Activated naive CD4-positive, alpha-beta T cell (primary cell): ENCODE measurements at places on chromosomes 7 and 10.

DNA sequence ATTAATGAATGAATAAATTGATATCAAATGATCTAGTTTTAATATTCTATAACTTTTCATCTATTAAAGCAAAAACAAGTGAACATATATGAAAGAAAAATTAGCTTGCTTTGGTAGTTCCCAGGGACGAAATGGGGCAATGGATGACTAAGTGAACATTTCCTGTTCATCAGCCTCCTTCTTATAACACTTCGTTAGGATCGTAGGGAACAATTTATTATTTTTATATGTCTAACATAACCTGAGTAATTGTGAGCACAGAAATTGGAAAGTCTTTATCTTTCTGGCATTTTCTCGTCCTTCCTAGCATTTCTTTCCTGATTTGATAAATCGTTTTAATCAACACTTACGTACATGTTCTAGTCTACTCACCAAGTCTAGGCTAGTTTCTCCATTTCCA, 59.1 kb upstream of the PPP1R3C start:
- DNase-seq, result no peak

GRCh38 chr7:71096351-71096750, 35.6 kb upstream of the GALNT17 start:
- no peak for DNase-seq

GRCh38 chr7:129643550-129644170, 32.1 kb downstream of the NRF1 start:
- DNase-seq, result no peak

- no peak for DNase-seq
These were observed 275.9 kb downstream of the PRPF18 start for GRCh38 chr10:13862546-13863233.

DNA sequence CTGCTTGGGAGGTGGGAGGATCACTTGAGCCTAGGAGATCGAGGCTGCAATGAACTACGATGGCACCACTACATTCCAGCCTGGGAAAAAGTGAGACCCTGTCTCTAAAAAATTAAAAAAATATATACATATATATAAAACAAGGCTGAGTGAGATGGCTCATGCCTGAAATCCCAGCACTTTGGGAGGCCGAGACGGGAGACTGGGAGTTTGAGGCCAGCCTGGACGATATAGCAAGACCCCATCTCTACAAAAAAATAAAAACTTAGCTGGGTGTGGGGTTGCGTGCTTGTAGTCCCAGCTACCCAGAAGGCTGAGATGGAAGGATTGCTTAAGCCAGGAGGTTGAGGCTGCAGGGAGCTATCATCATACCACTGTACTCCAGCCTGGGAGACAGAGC, 87.6 kb downstream of the CARD11 start:
- no peak for DNase-seq

GRCh38 chr7:94176694-94177200, 172.6 kb upstream of the BET1 start:
- no peak for DNase-seq

DNA sequence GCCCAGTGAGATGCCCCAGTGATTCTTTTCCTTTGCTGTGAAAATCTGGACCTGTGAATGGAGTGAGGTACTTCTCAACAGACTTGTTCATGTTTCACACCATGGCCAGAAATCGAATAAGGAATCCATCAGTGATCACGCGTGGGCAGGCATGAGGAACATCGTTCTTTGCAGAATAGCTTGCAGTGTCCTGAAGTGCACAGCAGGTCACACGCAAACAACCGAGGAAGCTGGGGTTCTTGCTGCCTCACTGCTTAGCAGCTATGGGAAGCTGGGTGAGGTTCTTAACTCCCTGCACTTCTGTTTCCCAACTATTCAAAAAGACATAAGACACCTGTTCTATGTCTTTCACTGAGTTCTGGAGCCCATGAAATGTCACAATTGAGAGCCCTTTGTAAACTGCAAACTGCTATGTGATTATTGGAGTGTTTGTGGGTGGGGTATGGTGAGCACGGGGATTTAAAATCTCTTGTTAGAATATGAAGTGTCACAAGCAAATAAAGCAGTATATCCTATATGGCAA, 253.4 kb downstream of the KIAA1217 start:
- DNase-seq, result no peak

GRCh38 chr10:10499839-10500238, 517.8 kb upstream of the CELF2 start:
- DNase-seq, result no peak

DNA sequence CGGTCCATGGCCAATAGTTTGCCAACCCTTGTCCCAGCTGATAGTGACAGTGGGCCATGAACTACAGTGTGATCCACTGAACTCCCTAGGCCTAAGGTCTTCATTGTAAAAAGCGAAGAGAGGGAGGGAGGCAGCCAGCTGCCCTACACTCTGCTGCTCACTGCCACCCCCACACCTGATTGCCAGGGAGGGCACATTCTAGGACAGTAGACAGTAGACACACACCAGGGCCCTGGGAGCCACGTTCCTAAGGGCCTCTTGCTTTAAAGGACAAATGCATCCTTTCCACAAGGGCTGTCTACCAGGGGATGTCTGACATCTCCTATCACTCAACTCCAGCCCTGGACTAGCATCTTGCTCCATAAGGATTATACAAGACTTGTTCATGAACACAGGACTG, 122.2 kb downstream of the DLG5 start:
- DNase-seq, result no peak

- DNase-seq, result no peak
These were observed 158.0 kb downstream of the CREB5 start for GRCh38 chr7:28570113-28570969.

DNA sequence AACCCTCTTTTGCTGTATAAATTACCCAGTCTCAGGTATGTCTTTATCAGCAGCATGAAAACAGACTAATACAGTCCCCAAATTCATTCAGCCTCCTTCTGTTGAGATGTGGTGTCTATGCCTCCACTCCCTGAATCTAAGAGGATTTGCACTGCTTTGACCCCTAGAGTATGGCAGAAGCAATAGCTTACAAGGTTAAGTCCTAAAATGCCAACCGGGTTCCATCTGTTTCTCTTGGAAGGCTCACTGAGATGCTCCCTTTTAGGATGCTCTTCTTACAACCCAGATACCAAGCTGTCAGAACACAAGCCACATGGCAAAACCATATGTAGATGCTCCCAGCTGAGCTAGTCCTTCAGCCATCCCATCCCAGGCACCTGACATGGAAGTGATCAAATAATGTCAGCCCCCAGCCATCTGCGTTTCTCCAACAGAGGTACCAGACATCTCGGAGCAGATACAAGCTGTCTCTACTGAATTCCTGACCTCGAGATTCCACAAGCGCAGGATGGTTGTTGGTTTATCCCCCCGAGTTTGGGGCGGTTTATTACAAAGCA, 20.2 kb downstream of the CALN1 start:
- no peak for DNase-seq

GRCh38 chr10:5089865-5090264, 4.3 kb upstream of the AKR1C3 start:
- no peak for DNase-seq

GRCh38 chr7:44561962-44562621, 11.6 kb downstream of the DDX56 start:
- DNase-seq, result no peak

DNA sequence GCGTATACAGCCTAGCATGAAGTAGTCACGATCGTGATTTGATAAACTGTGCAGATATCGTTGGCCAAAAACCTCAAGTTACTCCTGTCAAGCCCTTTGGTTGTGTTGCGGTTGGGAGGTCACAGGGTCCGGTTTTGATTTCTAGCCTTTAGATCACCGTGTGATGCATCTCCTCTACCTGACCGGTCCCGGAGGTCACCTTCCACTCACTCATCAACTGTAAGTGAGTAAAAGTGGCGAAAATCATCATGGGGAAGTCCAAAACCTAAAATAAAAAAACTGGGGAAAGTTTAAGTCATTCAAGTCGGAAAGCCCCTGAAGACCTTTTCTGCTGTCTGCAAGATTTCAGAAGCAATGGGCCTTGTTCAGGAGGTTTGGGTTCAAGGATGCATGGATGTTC, 62.8 kb downstream of the ADARB2 start:
- DNase-seq, result no peak

- no peak for DNase-seq
These were observed 359.5 kb upstream of the ANKRD30A start for GRCh38 chr10:36765782-36766414.

DNA sequence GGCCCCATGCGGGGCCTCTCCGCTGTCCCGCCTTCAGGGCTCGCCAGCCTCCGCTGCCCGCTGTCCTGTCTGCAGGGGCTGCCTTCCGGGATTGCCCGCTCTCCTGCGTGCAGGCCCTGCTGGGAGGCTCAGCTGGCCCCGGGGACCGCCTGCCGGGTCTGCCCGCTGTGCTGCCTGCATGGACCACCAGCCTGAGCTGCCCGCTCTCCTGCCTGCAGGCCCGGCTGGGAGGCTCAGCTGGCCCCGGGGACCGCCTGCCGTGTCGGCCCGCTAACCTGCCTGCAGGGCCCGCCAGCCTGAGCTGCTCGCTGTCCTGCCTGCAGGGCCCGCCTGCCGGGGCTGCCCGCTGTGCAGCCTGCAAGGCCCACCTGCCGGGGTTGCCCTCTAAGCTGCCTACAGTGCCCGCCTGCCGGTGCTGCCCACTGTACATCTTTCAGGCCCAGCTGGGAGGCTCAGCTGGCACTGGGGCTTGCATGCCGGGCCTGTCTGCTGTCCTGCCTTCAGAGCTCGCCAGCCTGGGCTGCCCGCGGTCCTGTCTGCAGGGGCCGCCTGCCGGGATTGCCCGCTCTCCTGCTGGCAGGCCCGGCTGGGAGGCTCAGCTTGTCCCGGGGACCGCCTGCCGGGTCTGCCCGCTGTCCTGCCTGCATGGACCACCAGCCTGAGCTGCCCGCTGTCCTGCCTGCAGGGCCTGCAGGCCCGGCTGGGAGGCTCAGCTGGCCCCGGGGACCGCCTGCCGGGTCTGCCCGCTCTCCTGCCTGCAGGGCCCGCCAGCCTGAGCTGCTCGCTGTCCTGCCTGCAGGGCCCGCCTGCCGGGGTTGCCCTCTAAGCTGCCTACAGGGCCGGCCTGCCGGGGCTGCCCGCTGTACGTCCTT, 165.1 kb downstream of the GLRX3 start:
- peak; percentile 35 for DNase-seq

DNA sequence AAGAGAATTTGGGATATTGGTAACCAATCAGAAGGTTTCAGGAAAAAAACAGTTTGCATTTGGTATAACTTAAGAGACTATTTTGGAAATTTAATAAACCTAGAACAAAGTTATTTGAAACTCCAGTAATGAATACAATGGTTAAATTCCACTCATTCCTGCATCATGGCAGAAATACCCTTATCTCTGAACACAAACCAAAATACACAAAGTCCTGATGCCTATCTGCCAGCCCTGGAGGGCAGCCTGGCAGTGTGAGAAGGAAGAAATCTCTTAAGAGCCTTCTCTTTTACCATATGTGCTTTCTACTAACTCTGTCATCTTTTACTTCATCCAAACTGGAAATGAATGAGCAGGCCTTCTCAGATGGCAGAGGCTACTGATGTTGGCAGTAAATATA, 147.1 kb upstream of the LYZL1 start:
- DNase-seq, result no peak

GRCh38 chr10:68221196-68221595, 10.7 kb downstream of the ATOH7 start:
- DNase-seq, result no peak

GRCh38 chr10:71984809-71985388, 20.7 kb downstream of the CHST3 start:
- DNase-seq, result no peak

DNA sequence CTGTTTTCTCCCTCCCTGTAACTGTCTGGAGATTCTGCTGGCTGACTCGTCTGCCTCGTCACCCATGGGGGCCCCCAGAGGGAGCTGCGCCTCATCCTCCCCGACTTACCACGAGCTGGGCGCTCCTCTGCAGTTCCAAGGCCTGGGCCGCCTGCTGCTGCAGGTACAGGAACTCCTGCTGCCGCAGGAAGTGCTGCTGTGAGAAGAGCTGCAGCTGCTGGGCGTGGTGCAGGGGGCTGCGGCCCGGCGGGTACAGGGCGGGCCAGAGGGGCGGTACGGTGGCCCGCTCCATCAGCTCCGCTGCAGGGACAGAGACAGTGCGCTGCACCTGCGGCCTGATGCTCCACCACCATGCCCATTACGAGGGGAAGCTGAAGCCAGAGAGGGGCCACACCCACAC, 47.7 kb downstream of the TNRC18 start:
- no peak for DNase-seq

DNA sequence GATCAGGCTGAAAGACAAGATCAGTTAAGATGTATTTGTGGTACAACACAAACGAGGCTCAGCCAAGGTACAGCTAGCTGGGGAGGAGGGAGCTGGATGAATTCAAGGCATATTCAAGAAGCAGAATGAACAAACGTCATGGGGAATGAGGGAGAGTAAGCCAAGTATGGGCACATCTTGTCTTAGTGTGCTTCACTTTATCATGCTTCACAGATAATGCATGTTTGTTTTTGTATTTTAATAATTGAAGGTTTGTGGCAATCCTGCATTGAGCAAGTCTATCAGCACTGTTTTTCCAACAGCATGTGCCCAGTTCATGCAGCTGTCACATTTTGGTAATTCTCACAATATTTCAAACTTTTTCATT, 135.4 kb downstream of the HIBADH start:
- DNase-seq, result no peak

GRCh38 chr7:33707427-33707826, 197.9 kb upstream of the BMPER start:
- no peak for DNase-seq

DNA sequence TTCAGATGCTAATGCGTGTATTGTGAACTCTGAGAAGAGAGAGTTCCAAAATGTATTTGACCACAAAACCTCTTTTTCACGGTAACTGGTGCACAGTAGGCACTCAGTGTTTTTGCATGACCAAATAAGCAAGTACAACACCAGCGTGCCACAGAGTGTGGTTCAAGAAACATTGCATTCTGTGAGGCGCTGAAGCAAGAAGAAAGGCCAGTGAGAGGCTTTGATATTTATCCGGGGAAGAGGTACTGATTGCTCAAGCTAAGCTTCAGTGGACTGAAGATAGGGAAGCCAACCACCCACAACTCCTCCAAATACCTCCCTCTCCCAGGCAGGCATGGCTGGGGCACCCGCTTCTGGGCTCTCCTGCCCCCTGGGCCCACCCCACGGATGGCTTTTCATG, 611.2 kb downstream of the SDK1 start:
- no peak for DNase-seq

- DNase-seq, result no peak
These were observed 2.2 kb downstream of the ZNF800 start for GRCh38 chr7:127390186-127390816.

GRCh38 chr10:66746711-66747110, 179.1 kb upstream of the LRRTM3 start:
- no peak for DNase-seq

DNA sequence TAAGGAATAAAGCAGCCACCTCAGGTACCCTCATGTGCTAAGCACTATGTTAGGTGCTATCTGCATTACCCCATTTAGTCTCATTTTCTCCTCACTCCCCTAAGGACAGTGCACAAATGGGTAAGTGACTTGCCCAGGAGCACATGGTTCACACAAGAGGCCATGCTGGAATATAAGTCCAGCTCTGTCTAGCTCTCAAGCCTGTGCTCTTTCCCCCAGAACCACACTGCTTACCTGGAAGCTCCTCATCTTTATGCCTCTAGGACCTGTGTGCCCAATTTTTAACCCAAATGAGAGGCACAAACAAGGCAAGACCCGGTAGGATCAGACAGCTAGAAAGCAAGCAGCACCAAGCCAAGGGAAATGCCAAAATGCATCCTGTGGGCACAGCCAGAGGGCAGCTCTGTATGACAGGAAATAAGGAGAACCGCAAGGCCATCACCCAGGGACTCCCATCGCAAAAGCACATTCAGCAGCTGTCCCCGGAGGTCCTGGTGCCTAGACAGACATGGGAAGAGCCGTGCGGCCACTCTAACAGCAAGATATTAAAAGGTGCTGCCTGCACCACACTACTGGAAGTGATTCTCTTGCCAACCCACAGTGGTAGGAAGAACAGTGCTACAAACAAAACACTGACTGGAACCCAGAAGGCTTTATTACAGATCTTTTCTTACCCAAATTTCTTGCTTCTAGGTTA, 88.1 kb downstream of the GSAP start:
- DNase-seq, result no peak
